ENCODE measurements at places on chromosomes 7 and 10.
A peak's percentile ranks its signal among the peaks of the same experiment; 100 is the strongest.

GRCh38 chr10:30813872-30814481, 184.4 kb upstream of the LYZL2 start:
- DNase-seq = no peak

DNA sequence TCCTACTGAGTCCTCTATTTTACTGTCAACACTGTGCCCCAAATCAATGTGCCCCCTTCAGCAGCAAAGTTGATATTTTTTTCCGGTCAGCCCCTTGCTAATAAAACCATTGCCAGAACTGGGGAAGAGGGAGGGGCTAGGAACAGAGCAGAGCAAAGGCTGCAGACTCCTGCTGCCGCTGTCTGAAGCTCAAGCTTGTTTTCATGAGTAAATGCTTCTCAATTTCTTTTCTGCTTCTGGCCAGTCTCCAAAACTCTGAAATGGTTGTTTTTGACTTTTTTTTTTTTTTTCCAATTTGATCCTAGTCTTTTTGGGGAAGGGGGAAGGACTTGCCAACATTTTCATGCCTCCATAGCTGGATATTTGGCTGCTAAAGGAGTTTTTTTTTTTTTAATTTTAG, 26.7 kb upstream of the PROSER2 start:
- no peak for DNase-seq

DNA sequence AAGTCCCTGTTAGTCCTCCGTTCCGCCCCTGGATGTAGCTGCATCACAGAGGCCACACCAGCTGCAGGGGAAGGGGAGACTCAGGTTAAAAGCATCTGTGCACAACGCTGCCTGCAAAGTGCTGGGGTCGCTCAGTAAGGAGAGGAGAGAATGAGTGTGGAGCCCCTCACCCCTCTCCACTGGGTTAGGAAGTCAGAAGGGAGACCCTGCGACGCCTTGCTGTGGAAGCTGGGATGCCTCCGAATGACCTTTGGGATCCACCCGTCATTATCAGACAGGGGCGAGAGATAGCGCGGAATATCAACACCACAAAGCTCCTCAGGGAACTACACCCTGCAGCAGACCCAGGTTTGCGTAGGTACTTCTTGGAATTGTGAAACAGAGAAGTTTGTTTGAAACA, 167.7 kb upstream of the SHH start:
- no peak for DNase-seq

DNA sequence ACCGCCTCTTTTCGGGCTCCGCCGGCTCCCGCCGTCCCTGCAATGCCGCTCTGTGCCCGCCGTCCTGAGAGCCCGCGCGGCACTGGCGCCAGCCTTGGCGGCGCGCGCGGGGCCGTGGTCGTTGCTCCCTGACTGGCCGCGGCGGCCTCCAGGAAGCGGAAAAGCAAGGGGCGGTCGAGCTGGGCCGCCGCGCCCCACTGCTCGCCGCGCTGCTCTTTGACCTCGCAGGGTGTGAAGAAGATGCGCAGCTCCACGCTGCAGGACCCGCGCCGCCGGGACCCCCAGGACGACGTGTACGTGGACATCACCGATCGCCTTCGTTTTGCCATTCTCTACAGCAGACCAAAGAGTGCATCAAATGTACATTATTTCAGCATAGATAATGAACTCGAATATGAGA, at the start of gene CDC14C:
Gene CDC14C (plus strand): TSS at position 115 of the 400 bp plus-strand sequence. CDS start 126 bp downstream, at position 241.
- no peak for DNase-seq

- DNase-seq = no peak
These were observed 3.4 kb downstream of the PALD1 start for GRCh38 chr10:70481831-70482530.

GRCh38 chr10:90041585-90041984, 340.2 kb downstream of the KIF20B start:
- DNase-seq = no peak

GRCh38 chr10:101061624-101062231, at the start of gene KAZALD1:
TSS of gene KAZALD1 (plus strand) at chr10:101061989. CDS start at chr10:101062593, 604 bp downstream.
- no peak for DNase-seq

DNA sequence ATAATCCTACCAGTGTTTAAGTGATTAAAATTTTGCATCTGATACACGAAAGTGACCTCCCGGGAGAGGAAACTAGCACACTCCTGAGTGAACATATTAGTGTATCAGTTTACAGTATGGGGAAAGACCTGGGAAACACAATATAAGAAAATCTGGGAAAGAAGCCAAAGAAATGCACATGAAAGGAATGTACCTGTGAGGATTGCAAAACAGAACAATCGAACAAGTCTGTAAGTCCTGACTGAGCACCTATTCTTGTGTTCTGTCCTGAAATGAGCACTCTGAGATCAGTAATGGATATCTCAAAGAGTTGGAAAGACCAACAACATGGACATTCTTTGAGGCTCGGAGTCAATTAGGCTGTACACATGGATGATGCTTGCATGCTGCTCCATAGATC, 554.7 kb downstream of the SORCS3 start:
- no peak for DNase-seq

DNA sequence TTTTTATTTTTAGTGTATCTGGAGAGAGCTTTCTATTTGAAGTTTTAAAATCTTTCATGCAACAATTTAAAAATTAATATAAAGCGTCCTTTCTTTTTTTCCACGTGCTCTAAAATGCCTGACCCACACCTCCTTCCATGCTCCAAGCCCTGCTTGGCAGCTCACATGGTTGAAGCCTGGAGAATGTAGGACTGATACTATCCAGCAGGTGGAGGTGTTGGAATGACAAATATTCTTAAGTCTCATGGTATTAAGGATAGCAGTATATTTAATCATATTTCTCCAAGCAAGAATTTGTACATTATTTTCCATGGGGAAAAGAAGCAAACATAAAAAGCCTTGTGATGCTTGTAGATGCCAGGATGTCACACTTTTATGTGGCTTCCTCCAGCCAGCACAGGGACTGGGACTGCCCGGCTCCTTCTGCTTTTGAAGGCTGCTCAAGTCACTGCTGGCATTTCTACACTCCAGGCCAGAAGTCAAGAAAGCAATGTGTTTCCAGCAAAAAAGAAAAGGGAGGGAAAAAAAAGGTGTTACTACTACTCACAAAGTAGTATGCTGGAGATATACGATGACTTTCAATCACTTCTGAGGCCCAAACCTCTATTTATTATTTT, 49.7 kb downstream of the BZW2 start:
- peak; percentile 59 for DNase-seq

- peak; percentile 44 for DNase-seq
These were observed 82.9 kb upstream of the ANLN start for GRCh38 chr7:36306722-36307121.

- DNase-seq = no peak
These were observed 105.6 kb downstream of the LYZL1 start for GRCh38 chr10:29394321-29394932.

- no peak for DNase-seq
These were observed 31.9 kb downstream of the ANXA11 start for GRCh38 chr10:80173466-80173865.

- peak; percentile 12 for DNase-seq
These were observed 181.9 kb downstream of the DGKI start for GRCh38 chr7:137664846-137665245.

GRCh38 chr7:92723205-92723604, 113.2 kb downstream of the CDK6 start:
- DNase-seq = no peak

DNA sequence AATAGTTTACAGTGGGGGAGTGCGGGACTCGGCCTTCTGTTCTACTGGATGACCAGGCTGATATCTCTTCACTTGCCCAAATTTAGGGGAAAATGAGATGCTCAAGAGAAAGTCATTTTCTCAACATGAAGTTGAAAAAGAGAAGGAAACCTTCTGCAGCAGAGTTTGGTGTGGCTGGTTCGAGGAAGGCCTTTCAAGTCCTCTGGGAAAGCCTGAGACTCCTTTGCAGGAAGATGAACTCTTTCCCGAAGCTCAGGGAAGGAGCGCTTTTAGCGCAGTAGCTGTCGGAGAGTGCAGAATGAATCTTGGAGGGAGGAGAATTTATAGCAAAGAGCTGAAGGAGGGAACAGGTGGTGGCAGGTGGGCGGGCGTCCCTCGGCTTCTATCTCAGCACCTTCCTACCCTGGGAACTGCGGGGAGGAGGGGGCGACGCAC, at the start of gene ATOH7:
Gene ATOH7 (minus strand): TSS at position 297 of the 435 bp plus-strand sequence. CDS start 436 bp downstream, outside the sequence.
- DNase-seq = no peak

DNA sequence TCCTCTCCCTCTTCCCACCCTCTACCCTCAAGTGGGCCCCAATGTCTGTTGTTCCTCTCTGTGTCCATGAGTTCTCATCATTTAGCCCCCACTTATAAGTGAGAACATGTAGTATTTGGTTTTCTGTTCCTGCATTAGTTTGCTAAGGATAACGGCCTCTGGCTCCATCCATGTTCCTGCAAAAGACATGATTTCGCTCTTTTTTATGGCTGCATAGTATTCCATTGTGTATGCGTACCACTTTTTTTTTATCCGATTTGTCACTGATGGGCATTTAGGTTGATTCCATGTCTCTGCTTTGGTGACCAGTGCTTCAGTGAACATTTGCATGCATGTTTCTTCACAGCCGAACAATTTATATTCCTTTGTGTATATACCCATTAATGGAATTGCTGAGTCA, 51.7 kb upstream of the ATP6V0A4 start:
- DNase-seq = no peak

GRCh38 chr7:151247611-151248345, 716 bp downstream of the SMARCD3 start:
- DNase-seq = no peak

GRCh38 chr10:36647540-36647939, 477.9 kb upstream of the ANKRD30A start:
- no peak for DNase-seq

DNA sequence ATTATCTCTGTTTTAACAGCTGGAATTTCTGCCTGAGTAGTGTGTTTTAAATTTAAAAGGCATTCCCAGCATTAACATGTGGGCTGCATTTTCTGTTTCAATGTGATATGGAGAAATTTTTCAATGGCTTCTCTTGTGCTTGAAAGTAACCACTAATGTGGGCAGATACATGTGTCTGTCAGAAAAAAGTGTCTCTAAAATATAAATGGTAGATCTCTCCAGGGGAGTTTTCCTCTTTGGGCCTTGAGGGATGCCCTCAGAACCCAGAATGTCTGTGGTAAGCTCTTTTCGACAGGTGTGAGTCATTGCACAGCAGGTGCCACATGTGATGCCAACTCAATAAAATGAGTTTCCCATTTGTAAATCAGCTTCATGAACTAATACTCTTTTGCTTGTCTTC, 221.1 kb downstream of the SEMA3E start:
- no peak for DNase-seq

DNA sequence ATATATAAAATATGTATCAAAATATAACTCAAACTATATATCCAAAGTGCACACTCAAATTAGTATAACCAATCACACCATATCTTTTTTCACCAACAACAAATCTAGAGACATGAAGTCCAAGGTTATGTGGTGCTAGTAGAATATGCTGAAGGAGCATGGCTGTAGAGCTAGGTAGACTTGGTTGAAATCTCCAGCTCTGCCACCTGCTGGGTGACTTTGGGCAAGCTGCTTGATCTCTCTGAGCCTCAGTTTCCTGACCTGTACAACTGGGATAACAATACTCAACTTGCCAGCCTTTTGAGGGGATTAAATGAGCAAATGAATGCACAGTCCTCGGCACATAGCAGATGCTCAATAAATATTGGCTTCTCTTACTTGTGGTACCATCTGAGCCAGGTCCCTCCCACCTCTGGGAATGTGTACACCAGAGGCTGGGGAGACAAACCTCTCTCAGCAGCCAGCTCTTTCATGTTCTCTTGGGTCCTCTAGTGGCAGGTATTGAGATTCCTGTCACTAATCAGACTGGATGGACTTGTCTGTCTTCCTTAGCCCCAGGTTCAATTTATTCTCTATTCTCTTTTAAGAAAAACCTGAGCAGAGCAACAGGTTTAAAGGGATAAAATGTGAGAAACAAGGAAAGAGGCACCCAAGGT, 94.3 kb upstream of the PDE1C start:
- peak; percentile 31 for DNase-seq

- DNase-seq = peak; percentile 84
These were observed 7.0 kb upstream of the EVX1 start for GRCh38 chr7:27235387-27236311.

- no peak for DNase-seq
These were observed 6.8 kb downstream of the MYO1G start for GRCh38 chr7:44971902-44972441.

All from NB4 (cell line).